ENCODE measurements at places on chromosomes 6 and 20.

- H3K27me3 ChIP-seq = no peaks in the 10 kb centered on the region
- no peak for DNase-seq
- peak overlapping the region; percentile 95 for H3K27ac ChIP-seq
- H3K4me1 ChIP-seq = peaks cover 7% of the 10 kb centered on the region
- H3K4me3 ChIP-seq = peak overlapping the region; percentile 99
- no peaks in the 10 kb centered on the region for H3K36me3 ChIP-seq
Observed at GRCh38 chr6:24666097-24666640, 530 bp downstream of the TDP2 start.

DNA sequence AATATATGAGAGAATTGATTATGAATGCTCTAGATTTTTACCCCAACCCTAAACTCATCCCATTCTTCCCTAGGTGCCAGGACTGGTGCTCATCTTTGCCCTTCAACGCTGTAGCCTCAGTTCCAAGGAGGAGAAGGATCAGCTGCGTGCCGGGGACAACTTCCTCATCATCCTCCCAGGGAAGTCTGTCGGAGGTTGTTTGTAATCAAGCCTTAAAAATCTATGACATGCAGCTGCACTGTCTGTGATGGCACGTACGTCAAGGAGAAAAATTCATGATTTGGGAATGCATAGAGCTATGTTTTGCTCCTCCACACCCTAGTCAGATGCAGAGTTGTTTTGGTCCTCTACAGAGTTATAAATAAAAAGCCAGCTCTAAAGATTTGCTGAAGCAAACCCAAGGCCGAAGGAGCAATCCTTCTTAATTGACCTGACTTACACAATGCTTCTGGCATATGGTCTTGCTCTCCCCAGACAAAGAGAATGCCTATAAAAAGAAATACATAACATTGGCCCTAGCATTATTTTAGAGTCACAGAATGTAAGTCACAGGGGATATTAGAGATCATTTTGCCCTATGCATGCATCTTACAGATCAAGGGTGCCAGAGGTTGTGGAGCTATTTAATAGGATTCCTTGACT, 244.2 kb downstream of the HIVEP2 start:
- H3K27me3 ChIP-seq = no peaks in the 10 kb centered on the region
- no peak overlapping the region for H3K4me3 ChIP-seq
- H3K36me3 ChIP-seq = no peaks in the 10 kb centered on the region
- no peak overlapping the region for H3K27ac ChIP-seq
- peaks cover 21% of the 10 kb centered on the region for H3K4me1 ChIP-seq

GRCh38 chr20:33532753-33533459, 43.0 kb downstream of the CBFA2T2 start:
- H3K36me3 ChIP-seq = no peaks in the 10 kb centered on the region
- no peak for DNase-seq
- peak overlapping the region; percentile 19 for H3K27ac ChIP-seq
- peaks cover 7% of the 10 kb centered on the region for H3K4me1 ChIP-seq
- H3K4me3 ChIP-seq = no peak overlapping the region

- H3K4me3 ChIP-seq = no peak overlapping the region
- no peak for DNase-seq
Observed at GRCh38 chr6:4262526-4262925, 127.2 kb upstream of the ECI2 start.

GRCh38 chr6:115356371-115356770, 704.3 kb downstream of the FRK start:
- no peaks in the 10 kb centered on the region for H3K27me3 ChIP-seq
- H3K4me3 ChIP-seq = no peak overlapping the region
- H3K36me3 ChIP-seq = no peaks in the 10 kb centered on the region
- no peak for DNase-seq

GRCh38 chr20:15446373-15446772, 1109.0 kb upstream of the FLRT3 start:
- no peaks in the 10 kb centered on the region for H3K27me3 ChIP-seq
- no peak overlapping the region for H3K4me3 ChIP-seq
- no peak for DNase-seq

- H3K27ac ChIP-seq = peak overlapping the region; percentile 33
- peaks cover 4% of the 10 kb centered on the region for H3K4me1 ChIP-seq
- no peaks in the 10 kb centered on the region for H3K27me3 ChIP-seq
- no peak for DNase-seq
Observed at GRCh38 chr6:164827537-164827936, 481.9 kb downstream of the C6orf118 start.
